Activated CD4-positive, alpha-beta T cell treated with anti-CD3 and anti-CD28 coated beads for 1 hour (primary cell): ENCODE measurements at places on chromosomes 5 and 9.
A peak's percentile ranks its signal among the peaks of the same experiment; 100 is the strongest.

GRCh38 chr9:131104016-131104740, 7.8 kb downstream of the AIF1L start:
- DNase-seq: no peak

- DNase-seq: no peak
Observed at GRCh38 chr9:98794802-98795201, 1.6 kb downstream of the ANKS6 start.

DNA sequence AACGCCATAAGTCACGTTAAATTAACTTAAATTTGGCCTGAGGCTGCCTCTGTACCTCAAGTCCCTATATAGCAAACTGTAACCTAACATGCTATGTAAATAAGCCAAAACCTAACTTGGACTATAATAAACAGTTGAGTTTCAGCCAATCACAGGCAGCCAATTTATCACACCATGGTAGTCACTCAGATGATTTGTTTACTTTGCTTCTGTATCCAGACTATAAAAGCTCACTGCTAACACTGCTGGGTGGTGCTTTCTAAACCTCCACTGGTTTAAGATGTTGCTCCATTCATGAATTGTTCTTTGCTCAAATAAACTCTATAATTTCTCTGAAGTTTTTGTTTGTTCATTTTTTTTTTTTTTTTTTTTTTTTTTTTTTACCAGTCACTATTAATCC, 62.8 kb downstream of the TRPM3 start:
- DNase-seq: no peak

- DNase-seq: no peak
Observed at GRCh38 chr9:75148561-75148960, 60.2 kb downstream of the OSTF1 start.

DNA sequence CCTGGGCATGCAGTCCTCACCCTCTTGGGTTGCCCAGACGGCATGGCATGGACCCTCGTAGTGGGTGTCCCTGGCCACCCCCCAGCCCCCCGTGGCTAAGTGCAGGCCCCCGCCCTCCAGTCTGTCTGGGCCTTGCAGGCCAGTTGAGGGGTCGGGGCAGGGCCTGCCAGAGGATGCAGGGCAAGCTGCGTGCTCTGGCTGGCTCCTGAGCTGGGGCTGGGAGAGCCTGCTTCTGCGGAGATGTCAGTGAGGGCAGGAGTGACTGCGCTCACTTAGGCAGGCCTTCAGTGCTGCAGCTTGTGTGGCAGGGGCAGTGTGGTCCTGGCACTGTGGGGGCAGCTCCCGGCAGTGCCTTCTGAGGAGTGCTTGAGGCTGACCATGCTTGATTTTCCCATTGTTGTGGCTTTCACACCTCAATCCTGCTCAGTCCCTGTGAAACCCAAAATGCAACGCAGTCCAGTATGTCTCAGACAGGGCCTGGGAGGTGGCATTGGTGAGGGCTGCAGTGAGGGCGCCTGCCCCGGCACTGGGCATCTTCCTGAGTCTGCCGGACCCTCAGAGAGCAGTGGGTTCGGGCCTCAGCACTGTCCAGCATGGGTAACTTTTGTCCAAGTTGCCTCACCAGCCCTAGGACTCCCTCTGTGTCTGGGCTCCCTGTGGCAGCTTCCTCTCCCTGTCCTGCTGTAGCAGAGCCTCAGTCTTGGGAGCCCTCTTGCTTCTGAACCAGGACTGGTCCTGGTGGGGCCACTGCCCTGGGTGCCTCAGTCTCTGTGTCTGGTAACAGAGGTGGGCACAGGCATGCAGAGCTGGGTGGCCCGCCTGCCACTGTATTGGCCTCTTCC, 93.0 kb downstream of the PHF2 start:
- DNase-seq: no peak

DNA sequence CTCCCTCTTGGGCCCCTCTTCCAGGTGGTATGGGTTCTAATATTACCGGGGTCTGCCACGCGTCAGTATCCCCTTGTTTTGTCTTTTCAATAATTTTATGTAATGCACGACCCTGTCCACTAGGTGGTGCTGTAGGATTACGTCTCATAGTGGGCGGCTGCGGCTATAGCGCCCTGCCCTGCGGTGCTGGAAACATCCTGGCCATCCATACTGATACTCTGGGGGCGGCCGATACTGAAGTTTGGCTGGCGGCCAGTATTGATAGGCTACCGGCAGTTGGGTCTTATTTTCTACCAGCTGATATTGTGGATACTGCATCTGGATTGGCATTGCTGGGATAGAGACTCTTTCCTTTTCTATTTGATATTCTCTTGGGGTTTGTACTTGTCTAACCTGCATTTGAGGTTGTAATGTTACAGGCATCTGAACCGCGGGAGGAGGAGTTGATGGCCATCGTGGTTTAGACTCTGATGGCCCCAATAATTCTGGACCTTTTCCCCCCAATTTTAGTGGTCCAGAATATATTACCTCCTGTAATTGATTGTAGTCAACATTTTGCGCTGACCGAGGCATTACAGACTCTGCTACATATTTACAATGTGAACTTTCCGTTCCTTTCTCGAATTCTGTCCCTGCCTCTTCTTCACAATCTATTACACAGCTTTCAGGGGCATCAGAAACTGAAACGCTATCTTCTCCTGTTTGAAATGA, 3.3 kb upstream of the TMEM141 start:
- peak; percentile 55 for DNase-seq

GRCh38 chr5:172866802-172867748, 33.0 kb downstream of the ERGIC1 start:
- no peak for DNase-seq

GRCh38 chr9:92671323-92671722, 1.4 kb upstream of the IPPK start:
- DNase-seq: no peak

- no peak for DNase-seq
Observed at GRCh38 chr5:147439254-147439653, 70.6 kb downstream of the DPYSL3 start.

DNA sequence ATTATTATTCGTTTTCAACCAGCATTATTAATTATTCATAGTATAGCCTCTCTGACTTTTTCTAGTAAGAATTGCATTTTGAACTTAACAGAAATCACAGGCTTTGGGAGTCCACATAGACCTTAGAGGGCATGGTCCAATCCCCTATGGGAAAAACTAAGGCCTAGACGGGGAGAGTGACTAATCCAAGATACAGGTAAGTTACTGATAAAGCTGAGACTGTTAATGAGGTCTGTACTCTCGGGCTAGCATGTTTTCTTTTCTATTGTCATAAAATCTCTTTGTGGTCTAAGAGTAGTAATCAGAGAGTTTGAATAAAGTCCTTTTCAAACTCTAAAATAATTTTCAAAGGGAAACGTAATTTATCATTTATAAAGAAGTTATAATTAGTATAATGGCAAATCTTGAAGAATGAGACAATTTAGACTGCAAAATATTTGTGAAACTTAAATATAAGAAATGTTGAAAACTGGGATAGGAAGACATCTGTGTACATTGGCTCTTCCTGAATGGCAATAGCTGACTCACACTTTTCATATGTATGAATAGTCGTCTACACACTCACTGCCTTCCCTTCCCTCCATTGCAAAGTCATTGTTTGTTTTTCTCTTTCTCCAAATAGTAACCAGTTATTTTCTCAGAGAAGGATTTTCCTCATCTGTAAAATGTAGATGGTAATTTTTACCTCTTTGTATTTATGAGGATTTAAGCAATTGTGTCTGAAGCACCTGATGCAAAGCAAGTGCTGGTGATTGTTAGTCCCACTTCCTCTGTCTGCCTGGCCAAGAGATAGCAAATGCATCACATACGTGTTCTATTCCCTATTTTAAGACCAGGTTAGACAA, 207.9 kb upstream of the CD180 start:
- DNase-seq: no peak
